Mammary epithelial cell (primary cell): ENCODE measurements at places on chromosomes 13 and 19. TPM values are rescaled to one million over a fixed set of nuclear protein-coding genes. Genes with fewer than 3 reads are reported as not detected.

HS6ST3 gene
- total RNA-seq = 0.05 TPM in 1 of 2 replicates, not detected in the other

FGF21 gene
- 0.88 TPM in 1 of 2 replicates, not detected in the other for total RNA-seq

KCNC3 gene
- total RNA-seq = 0.09 TPM in 1 of 2 replicates, not detected in the other

MKNK2 gene
- 248 and 325 TPM in 2 replicates for total RNA-seq

OVOL3 gene
- not detected for total RNA-seq

OPA3 gene
- total RNA-seq = 15.3 and 17.4 TPM in 2 replicates

ZNF99 gene
- not detected in 2 replicates for total RNA-seq
